AG20443 (cell line): ENCODE measurements at places on chromosomes 6 and 20.

- DNase-seq: no peak
Observed at GRCh38 chr6:24419526-24419925, 16.8 kb downstream of the MRS2 start.

GRCh38 chr20:62878244-62879038 is 16.8 kb upstream of the TCFL5 start:
- DNase-seq: no peak

DNA sequence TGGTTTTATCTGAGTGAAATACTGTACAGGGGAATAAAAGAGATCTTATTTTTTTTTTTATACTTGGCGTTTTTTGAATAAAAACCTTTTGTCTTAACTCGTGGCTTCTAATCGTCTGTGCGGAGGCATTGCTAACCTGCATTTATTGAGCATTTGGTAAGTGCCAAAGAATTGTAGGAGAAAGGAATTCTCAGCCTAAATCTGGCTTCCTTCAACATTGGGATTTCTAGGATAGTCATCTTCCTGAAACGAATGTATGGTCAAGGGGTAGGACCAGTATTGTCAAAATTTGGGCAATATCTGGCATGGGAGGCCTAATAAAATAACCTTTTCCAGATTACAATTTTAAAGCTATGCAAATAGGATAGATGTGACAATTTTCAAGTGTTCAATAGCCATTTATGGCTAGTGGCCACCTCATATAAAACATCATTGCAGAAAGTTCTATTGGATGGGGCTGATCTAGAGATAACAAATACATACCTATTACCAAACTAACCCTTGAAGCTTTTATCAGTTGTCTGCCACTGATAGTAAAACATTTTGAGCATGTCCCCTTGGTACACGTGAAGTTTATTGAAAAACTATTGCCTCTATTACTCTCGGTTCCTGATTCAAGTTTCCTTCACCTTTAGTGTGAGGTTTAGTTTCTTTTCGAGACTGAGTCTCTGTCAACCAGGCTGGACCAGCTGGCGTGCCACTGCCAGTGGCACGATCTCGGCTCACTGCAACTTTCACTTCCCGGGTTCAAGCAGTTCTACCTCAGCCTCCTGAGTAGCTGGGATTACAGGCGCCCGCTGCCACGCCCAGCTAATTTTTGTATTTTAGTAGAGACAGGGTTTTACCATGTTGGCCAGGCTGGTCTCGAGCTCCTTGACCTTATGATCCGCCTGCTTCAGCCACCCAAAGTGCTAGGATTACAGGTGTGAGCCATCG is 5.6 kb downstream of the PIM1 start:
- no peak for DNase-seq

DNA sequence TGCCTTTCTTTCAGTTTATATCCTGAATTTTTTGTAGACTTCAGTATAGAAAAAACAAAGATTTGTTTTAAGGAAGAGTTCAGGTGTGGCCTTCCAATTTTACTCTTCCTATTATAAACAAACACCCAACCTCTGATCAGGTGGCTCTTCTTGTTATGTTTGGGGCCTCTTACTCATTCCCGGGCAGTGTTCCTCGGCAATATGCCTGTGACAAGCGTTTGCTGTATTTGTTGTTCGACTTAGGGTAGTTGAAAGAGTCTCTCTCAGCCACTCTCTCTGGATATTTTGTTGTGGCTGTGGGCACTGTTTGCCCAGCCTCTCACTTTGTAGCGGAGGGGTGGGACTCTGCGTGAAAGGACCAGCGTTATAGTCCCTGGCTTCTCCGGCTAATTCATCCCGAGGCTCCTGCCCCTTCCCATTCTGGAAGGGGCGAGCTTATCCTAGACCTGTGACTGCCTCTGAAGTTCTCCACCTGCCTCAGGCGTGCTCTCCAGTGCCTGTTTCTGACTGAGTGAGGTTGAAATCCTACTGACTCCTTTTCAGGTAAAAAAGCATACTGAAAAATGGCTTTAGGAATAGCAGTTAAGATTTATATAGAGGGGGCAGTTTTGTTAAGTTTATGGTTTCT is 97.4 kb downstream of the PLCB4 start:
- no peak for DNase-seq

GRCh38 chr6:104940238-104940892 is 16.5 kb upstream of the LIN28B start:
- peak; percentile 10 for DNase-seq

GRCh38 chr6:41524634-41525011 is 21.6 kb upstream of the FOXP4 start:
- DNase-seq: no peak

GRCh38 chr6:165725201-165725600 is 62.2 kb upstream of the PDE10A start:
- no peak for DNase-seq

- peak; percentile 71 for DNase-seq
Observed at GRCh38 chr6:111743862-111744692, 129.2 kb downstream of the FYN start.

GRCh38 chr6:122789182-122790027 is at the start of gene SMPDL3A:
Gene SMPDL3A, plus strand, starts transcription at chr6:122789258. Its CDS starts 89 bp downstream, at chr6:122789347.
- DNase-seq: peak; percentile 83

- DNase-seq: no peak
Observed at GRCh38 chr20:53654932-53655624, 61.4 kb upstream of the ZNF217 start.

DNA sequence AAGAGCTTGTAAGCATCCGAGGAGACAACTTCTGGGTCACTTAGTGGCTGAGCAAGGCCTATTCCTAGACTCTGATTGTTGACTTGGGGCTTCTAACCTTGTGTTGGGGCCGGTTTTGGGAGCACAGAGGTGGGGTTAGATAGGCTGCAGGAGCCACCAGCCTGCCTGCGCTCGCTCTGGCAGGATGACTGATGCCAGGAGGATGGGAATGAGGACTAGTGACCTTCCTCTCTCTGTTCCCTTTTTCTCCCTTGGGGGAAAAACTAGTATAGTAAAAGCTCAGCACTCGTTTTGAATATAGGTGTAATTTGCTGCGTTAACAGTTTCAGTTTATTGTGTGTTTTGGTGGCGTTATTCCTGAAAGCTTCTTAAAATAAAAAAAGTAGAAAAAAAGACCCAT is 141.5 kb downstream of the ARID1B start:
- no peak for DNase-seq

- no peak for DNase-seq
Observed at GRCh38 chr20:22491194-22491505, 93.2 kb downstream of the FOXA2 start.

DNA sequence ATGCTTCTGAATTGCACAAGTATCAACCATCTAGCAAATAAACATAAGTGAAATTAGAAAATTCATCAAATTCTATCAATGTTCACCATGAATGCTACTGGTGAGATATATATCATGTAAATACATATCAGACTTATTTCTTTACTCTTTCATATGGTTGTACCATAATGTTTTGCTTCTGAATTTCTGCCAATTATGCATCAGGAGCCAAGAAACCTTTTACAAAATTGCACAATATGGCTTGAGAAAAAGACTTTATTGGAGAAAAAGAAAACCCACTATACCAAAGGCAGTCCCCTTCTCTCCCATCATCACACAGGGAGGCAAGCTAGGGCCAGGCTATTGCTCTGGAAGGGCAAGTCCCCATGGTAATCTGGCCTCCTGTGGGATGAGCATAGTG is 402.6 kb downstream of the C6orf118 start:
- no peak for DNase-seq

DNA sequence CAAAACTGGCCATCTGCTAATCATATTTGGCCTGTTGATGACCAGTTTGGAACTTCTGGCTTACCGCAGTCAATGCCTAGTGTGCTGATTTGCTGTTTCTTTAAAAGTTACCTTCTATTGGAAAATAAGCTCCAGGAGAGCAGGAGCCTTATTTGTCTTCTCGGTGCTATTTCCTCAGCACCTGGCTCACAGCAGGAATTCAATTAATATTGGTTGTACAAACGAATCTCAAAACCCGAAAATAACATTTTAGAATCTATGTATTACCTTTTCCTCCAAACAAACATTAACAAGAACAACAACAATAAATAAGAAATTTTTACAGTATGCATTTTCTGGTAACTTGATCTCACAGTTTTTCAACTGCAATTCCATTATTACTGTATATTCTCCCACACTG is 1080.7 kb upstream of the MAP3K7 start:
- no peak for DNase-seq

DNA sequence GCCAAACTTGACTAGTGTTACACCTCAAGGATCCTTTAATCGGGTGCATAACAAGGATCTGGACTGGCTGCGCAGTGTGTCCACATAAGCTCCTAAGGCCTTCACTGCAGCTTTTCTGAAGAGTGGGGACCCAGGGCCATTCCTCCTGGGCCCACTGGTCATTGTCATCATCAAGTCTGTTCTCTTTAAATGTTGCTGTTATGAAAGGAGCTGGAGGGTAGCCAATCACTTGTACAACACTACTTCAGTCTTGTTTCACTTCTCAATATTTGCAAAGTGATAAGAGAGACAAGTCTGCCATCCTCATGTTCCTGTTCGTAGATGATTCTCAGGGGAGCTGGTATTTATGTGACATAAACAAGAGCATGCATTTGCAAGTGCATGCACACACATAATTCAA is 149.8 kb downstream of the SYNDIG1 start:
- DNase-seq: no peak

- no peak for DNase-seq
Observed at GRCh38 chr20:44656448-44656847, 4.9 kb upstream of the ADA start.

DNA sequence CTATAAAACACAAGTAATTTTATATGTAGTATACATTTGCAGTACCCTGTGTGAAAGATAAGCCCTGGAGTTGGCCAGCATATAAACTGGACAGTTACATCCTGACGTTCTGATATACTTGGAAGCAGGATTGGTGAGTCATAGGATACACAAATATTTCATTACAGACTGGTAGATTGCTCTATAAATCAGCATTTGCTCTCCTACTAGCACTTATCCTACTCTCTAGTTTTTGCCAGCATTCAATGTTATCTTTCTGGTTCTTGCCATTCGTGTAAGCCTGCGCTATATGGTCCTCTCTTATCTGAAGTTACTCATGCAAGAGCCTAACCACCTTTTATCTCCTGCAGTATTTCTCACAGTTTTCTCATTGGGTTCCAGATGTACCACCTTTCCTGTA is 680.2 kb upstream of the MMS22L start:
- no peak for DNase-seq

DNA sequence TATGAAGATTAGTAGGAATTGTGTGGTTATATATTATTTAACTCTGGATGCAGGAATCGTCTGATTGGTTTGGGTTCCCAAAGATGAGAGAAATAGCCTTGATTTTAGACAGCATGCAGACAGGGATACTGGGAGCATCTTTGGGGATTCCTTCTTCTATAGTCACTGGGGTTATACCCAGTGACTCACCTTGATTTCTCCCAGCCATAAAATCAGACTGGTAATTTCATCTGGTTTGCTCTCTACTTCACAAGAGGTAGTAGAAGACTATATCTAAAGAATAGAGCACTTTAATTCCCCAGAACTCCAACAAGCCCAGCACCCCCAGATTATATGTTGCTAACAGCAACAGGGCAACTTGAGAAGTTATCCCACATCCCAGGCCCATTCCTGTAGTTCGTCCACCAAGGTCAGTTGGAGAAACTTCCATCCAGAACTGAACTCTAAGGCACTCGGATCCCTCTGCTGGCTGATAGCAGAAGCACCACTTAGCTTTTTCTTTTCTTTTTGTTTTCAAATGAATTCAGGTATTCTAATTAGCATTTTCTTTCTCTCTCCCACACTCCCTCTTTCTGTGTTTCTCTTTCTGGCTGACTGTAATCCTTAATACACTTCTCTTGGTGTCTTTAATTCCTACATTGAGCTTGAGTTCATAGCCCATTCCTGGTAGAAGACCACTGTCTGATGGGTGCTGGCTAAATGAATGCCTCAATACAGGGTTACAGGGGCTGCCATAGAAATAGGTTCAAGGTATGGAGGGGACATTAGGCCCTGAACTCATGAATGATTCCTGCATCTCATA is 20.4 kb upstream of the EFHC1 start:
- DNase-seq: peak; percentile 76

GRCh38 chr6:127834136-127834535 is 66.7 kb downstream of the THEMIS start:
- DNase-seq: no peak

- DNase-seq: no peak
Observed at GRCh38 chr20:33169176-33169794, 1.3 kb downstream of the BPIFA2 start.

DNA sequence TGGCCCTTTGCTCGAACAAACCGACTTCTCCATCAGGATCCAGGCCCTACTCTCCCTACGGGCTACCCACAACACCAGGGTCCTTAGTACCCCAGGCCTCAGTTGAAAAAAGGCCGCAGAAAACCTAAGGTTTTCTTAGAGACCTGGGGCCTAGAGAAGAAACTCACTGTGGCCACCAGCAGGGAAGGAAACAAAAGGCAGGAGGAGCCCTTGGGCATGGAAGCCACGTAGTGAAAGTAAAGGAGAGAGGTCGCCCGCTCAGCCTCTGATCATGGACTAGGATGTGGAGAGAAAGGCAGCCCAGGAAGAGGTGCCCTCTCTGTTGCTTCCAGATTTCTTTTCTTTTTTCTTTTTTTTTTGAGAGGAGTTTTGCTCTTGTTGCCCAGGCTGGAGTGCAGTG is 31.5 kb downstream of the CPNE5 start:
- no peak for DNase-seq

DNA sequence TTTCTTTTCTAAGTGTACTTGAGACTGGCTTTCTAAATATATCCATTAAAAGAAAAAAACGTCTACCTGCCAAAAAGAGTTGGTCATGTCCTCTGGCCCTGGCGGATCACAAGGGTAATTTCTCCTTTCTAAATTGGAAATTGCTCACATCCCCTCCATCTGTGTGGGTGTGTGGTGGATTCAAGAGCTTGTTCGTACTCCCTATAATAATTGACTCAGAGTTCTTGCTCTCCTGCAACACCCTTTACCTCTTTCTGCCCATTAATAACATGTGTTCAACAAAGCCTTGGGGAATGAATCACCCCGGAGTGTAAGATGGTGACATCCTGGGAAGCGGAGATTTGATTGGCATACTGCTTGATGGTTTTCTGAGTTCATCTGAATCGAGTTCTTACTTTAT is 263.8 kb downstream of the ALDH8A1 start:
- no peak for DNase-seq

- DNase-seq: no peak
Observed at GRCh38 chr6:104607501-104607900, 252.2 kb downstream of the HACE1 start.

- DNase-seq: no peak
Observed at GRCh38 chr6:168858926-168859325, 394.7 kb downstream of the THBS2 start.

DNA sequence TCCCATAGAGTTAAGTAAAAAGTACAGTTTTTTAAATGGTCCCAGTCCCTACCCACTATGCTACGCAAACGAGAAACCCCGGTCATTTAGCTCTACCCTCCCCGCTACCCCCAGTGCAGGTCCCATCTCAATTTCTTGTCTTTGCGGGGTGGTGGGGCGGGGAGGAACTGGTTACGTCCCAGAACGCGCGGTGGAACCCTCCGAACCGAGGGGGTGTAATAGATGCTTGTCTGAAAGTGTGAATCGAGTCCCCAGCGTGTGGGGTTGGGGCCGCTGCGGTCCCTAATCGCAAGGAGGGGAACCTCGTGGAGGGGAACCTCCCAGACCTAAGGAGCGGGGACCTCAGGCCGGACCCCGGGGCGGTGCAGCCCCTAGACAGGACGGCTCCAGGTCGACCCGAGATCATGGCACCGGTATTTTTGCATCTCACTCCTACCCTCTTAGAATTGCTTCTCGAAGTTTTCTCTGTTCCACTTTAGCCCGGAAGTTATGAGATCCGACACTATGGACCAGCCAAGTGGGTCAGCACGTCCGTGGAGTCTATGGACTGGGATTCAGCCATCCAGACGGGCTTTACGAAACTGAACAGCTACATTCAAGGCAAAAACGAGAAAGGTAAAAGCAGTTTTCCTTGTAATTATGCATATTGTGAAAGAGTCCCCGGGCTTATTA is 779 bp downstream of the HEBP2 start:
- peak; percentile 26 for DNase-seq
